Motor neuron (in vitro differentiated cells): ENCODE measurements at places on chromosomes 2 and 18. TPM values are rescaled to one million over a fixed set of nuclear protein-coding genes. Genes with fewer than 3 reads are reported as not detected.
A peak's percentile ranks its signal among the peaks of the same experiment; 100 is the strongest.

DNA sequence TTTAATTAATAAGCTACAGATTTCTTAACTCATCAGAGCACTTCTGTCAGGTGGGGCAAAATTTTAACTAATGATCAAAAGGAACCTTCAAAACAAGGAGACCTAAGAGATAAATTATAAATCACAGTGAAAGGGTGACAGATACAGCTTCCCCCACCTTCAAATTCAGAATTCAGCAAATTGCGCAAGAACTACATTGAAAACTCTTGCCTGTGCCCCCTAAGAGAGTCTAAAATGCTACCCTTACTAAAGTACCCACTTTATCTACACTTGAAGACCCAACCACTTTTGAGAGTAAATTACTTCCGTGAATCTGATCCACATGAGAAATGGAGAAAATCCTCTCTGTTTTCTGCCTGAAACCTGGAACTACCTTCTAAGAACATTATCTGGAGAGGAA lies 324.9 kb downstream of the PAX3 start:
- ATAC-seq = no peak

DNA sequence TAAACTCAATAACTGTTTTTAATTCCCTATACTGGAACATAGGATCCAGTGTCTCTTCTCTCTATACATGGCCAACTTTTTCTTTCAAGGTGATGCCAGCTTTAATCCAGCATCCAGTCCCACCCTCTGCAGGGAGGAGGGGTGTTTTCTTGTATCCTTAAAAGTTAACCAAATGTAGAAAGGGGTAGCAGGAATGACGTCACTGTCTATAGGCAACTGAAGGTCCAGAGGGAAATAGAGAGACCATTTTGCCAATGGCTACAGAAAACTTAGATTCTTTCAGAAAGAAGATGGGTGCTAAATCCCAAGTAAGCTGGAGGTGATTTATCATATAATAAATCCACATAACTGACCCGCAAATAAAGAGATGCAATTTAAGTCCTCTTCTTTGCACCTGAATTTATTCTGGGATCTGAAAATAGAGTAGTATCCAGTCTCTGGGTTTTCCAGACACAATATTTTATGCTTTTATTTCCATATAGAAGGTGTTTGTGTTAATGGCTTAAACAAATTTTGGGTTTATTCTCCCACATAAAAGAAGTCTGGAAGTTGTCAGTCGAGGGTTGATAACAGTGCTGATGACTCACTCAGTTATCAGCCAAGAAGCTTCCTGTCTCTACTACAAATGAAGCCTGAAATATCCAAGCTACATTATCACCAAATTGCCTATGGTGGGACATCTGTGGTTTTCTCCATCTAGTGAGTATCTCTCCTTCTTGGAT lies 5.7 kb upstream of the DNER start:
- ATAC-seq = no peak

GRCh38 chr2:128449226-128450061 lies 130.8 kb upstream of the HS6ST1 start:
- ATAC-seq = peak; percentile 22

GRCh38 chr2:205364261-205364660 lies 318.0 kb upstream of the NRP2 start:
- no peak for ATAC-seq

GRCh38 chr2:152552888-152553287 lies 164.4 kb downstream of the PRPF40A start:
- ATAC-seq = no peak

DNA sequence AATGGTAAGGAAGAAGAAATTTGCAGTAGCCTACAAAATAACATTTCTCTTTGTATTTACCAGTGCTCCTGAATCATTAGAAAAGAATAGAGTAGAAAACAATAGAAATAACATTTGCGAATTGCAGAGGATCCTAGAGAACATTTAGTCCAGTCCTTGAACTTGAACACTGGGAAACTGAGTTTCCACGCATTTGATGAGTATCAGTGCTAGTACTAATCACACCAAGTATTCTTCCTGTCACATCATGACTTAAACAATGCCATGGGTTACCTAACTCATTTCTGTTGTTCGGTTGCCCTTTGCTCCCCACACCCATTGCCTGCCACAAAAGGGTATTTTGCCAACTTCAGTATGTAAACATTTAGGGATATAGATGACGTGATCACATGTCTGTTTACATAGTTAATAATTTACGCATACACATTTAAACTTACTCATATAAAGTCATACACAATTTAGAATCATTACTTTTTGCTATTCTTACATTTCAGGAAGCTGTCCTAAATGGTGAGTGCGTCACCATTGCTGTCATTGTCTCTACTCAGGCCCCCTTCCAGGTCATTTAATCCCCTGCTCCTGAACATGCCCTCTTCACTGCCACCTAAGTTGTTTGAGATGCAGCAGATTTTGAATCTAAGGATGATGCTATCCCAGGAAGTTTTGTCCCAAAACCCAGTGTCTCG lies 42.3 kb downstream of the CRIM1 start:
- ATAC-seq = no peak

- ATAC-seq = no peak
These were observed 78.8 kb upstream of the PELI1 start for GRCh38 chr2:64223055-64223454.

DNA sequence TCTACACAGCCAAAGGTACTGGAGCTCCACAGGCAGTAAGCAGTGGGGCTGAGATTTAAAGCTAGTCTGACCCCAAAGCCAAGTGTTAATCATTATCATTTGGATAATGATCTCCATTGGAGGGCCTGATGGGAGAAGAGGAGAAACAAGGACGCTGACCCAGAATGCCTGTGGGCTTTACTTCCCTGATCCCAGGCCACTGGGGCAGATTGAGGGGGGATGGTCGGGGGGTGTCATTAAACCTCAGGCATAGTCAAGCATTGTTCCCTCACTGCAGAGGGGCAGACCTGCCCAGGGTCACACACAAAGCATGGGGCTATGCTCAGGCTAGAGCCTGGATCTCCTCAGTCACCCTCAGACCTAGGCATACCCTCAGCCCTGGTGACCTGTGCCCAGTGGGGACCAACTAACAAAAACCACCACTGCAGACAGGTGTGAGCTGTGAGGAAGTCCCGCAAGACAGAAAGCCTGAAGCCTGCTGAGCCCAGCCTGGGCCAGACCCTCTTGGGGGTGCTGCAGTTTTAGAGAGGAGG lies 53.4 kb downstream of the SDC1 start:
- ATAC-seq = no peak

DNA sequence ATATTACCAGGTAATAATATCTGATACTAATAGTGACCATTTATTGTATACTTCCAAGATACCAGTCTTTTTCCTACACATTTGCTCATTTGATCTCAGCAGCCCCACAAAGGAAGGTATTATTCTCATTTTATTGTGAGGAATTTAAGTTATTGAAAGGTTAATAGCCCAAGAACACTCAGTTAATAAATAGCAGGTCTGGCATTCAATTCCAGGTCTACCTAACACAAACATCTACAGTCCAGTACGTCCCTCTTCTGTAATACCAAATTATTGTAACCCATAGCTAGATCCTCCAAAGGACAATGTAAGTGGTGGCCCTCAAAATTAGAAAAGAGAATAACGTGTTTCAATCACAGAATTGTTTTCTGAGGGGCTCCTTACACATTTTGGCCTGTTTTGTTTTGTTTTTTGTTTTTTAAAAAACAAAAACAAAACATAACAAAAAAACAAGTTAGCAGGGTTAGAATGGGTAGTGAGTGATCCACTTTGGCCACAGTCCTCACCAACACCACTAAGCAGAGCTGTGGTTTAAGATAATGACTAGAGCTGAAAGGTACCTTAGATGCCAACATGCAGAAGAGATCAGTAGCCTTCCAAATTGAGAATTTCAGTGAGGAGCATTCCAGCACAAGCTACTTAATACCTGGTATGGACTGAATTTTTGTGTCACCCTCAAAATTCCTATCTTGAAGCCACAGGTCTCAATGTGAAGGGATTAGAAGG lies 137.5 kb downstream of the DYM start:
- ATAC-seq = no peak

GRCh38 chr2:184685999-184686841 lies 87.9 kb downstream of the ZNF804A start:
- no peak for ATAC-seq

DNA sequence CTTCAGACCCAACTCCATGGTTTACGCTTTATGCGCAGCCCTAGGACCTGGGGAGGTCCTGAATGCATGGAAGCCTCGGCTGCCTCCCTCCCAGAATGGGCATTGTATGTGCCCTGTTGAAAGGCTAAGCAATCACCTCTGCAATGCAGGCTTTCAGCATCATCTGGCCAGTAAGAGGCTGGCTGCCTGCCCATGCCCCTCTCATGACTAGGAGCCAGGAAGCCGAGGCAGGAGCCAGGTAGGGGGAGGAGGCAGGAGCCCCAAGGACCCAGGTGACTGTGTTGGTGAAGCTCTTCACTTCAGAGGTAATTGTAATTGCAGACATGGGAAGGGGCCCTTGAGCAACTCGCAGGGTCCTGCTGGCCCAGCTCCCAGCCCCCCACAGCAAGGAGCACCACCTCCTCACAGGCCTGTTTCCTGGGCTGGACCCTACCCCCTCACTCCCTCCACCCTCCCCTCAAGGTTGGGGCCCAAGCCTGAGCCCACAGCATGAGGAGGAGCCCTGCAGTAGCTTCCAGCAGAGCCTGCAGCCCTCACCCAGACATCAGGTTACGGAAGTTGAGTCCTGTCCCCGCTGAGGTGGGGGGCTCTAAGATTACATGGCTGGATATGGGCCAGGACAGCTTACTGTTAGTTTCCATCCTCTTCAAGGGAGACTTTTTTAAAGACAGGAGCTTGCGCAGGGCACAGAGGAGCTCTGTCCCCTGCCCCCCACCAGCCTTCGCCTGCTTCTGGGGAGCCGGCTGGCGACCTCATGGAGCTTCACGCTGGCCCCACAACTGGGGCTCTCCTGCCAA lies 21.9 kb downstream of the CRACDL start:
- ATAC-seq = no peak

DNA sequence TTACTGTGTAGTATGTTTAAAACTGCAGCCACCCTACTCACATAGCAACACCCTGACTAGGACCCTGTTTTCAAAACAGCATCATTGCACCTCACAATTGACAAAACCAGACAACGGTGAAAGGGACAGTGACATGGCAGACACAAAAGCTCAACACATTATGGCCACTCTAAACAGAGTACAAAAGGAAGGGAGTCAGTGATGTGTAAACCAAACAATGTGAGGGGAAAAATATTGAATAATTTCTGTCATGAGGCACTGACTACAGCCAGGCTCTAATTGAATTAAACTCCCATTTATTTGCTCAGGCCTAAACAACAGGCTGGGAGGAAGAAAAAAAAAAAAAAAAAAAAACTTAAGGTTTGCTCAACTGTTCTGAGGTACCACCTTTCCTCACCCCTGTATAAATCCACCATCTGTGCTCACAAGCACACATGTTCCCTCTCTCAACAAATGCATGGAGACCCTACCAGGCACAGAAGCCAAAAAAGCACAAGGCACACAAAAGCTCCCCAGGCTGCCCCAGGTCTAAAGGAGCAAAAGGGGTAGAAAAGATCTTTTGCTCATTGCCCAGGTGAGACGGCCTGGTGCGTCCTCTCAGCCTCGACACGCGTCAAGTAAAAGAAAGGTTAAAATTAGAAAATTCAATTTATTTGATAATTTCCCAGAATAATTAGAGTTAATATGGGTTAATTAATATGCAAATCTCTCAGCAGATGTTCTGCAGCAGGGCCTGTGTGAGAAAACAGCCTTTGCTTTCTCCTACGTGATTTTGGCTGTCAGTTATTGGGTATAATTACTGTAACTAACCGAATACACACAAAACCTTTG lies 80.9 kb downstream of the ZEB2 start:
- no peak for ATAC-seq

GRCh38 chr2:203636588-203637470 lies 69.6 kb upstream of the CD28 start:
- no peak for ATAC-seq

DNA sequence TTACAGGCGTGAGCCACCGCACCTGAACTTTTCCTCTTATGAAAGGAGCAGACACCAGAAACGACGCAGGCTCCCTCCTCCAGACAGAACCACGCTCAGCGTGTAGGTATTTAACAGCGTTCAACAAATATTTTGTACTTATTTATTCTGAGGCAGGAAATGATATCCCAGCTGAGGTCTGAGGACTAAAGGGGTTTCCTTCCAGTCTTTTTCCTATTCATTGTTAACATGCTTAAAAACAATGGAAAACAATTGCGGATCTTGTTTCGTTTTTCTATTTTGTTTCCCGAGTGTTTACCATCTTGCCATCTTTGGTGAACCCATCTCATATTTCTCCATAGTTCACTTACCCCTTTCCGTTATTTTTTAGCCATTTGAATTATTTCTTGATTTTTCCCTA lies 43.7 kb upstream of the FOSL2 start:
- ATAC-seq = no peak

DNA sequence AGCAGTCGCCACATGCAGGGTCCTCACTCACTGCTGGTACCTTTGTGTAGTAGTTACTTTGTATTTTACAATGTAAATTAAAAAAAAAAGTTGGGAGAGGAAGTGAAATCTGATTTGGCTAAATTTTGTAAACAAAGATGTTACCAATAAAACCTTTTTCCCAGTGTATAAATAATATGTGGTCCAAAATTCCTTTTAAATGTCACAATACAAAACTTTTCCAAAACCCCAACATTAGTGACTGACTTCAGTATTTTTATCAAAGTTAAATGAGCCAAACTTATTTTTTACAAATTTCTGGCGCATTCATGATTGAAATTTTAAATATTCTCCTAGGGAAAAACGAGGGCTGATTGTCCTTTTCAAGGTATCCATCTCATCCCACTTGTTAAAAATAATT lies 239.9 kb downstream of the AGAP1 start:
- ATAC-seq = no peak

- peak; percentile 73 for ATAC-seq
These were observed 238.8 kb downstream of the SLC8A1 start for GRCh38 chr2:40213071-40213470.

DNA sequence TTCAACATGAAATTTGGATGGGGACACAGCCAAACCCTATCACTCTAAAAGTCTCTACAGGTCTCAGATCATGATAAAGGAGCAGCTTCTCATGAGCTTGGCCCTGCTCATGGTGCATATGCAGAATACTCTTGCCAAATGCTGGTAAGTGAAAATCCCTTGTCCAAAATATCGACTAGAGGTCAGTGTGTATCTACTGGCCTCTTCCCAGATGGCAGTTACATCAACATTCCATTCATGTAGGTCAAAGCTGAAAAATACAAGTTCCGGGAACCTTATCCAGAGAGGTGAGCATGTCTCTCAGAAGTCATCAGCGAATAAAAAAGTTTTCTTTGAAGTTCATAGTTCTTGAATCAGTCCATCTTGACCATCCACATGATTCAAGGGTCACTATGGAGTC lies 7.6 kb upstream of the NT5C1B start:
- ATAC-seq = no peak

The FTCDNL1 gene
- total RNA-seq = 1.4 and 2.5 TPM in 2 replicates

The C2orf66 gene
- total RNA-seq = 5.8 and 7.3 TPM in 2 replicates

The ZNF385B gene
- 0.99 and 5.6 TPM in 2 replicates for total RNA-seq

The SLC4A3 gene
- total RNA-seq = 4.9 and 5.2 TPM in 2 replicates

The PHOSPHO2 gene
- 7.2 and 7.9 TPM in 2 replicates for total RNA-seq

The MROH2A gene
- not detected in 2 replicates for total RNA-seq

The DAPL1 gene
- not detected in 2 replicates for total RNA-seq

The UGT1A8 gene
- not detected in 2 replicates for total RNA-seq

The TTL gene
- total RNA-seq = 35.4 and 36.7 TPM in 2 replicates

The SP140 gene
- total RNA-seq = 0.50 and 0.79 TPM in 2 replicates

The FZD7 gene
- 103 and 105 TPM in 2 replicates for total RNA-seq
